Keratinocyte (primary cell): ENCODE measurements at places on chromosomes 16 and 17.

GRCh38 chr16:5062790-5063765, 2.7 kb downstream of the C16orf89 start:
- DNase-seq, result no peak

- no peak for DNase-seq
Observed at GRCh38 chr17:57408071-57408811, 151.9 kb downstream of the MSI2 start.

GRCh38 chr16:68351991-68352431, 41.2 kb downstream of the PRMT7 start:
- DNase-seq, result no peak

- no peak for DNase-seq
Observed at GRCh38 chr16:84884596-84885341, 65.0 kb downstream of the CRISPLD2 start.

GRCh38 chr16:86015606-86016005, 116.6 kb downstream of the IRF8 start:
- no peak for DNase-seq

DNA sequence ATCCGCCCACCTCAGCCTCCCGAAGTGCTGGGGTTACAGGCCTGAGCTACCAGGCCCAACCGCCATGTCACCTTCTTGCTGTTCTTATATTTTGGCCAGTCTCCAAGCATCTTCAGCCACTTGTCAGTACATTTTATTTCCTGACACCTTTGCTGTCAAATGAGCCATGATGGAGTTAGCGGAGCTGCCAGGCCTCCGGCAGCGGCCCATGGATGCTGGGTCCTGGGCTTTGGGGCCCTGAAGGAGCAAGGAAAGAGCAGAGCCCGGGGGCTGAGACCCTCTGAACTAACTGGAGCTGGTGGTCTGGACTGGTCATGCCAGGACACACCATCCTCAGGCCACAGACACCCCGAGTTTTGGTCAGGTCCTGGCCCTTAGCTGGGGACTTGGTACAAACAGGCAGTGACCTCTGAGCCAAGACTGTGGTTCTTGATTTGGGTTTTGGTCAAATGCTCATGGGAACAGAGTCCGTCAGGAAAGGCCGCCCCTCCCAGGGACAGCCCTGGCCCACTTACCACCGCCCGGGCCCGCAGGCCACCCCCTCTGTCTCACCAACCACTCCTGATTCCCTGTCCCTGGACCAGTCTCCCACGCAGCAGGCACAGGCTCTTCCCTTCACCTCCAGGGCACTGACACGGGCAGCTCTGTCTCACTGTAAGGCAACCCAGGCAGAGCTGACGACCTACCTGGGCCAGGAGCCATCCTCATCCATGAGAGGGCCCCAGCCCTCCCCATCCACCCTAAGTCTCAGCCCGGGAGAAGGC, 42.0 kb downstream of the TNFRSF13B start:
- DNase-seq, result no peak
